Fibroblast of skin of scalp (primary cell): ENCODE measurements at places on chromosomes 4 and X.
A peak's percentile ranks its signal among the peaks of the same experiment; 100 is the strongest.

GRCh38 chr4:7266525-7267292 lies 74.4 kb downstream of the SORCS2 start:
- DNase-seq = peak; percentile 96

DNA sequence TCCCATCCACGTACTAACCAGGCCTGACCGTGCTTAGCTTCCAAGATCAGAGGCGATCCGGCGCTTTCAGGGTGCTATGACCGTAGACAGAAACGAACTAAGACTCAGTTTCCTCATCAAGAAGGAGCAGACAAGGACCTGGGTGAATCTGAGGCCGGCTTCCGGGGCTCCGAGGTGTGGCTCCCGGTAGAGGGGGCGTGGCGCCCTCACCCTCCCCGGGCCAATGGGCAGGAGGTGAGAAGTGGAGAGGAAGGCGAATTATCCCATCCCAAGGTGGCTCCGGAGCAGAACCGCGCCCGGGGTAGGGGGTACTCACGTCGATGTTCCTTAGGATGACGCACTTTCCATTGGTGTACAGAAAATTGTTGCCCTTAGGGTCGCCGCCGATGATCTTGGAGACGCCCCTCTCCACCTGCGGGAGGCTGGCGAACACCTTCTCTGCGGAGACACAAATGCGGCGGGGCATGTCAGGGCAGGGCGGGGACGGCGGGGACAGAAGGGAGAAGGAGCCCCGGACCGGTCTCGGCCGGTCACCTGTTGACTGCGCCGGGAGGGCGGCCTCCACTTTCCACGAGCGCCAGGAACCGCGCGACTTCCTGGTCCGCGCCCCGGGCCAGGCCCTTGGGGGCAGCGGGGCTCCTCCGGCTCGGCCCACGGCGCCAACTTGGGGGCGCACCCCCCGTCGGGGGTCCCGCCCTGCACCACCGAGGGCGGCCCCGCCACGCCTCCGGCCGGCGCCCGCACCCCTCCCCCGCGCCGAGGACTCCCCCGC lies 616 bp downstream of the WDR1 start:
- peak; percentile 40 for DNase-seq

GRCh38 chrX:30874851-30875250 lies 14.2 kb downstream of the TAB3 start:
- no peak for DNase-seq

DNA sequence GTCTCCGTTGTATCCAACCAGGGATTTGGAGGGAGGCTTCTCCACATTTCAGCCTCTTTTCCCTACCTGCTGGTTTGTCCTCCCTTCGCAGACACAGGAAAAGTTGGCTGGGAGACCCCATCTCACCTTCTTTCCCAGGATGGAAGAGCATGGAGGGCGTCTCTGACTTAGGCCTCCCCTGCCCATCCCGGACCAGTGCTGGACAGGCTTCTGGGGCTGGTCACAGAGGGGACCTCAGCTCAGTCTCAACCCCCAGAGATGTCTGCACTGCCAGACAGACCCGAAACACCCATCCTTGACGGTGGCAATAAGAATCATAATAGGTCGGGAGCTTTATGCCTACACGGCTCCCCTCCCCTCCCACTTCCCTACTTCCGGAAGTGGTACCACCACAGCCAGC lies 1.6 kb downstream of the WFS1 start:
- no peak for DNase-seq

GRCh38 chrX:2266445-2267349 lies 234.1 kb downstream of the DHRSX start:
- DNase-seq = no peak

GRCh38 chr4:76600447-76600846 lies 165.4 kb downstream of the SHROOM3 start:
- DNase-seq = no peak

GRCh38 chr4:123616951-123617461 lies 220.4 kb downstream of the SPRY1 start:
- DNase-seq = peak; percentile 31

DNA sequence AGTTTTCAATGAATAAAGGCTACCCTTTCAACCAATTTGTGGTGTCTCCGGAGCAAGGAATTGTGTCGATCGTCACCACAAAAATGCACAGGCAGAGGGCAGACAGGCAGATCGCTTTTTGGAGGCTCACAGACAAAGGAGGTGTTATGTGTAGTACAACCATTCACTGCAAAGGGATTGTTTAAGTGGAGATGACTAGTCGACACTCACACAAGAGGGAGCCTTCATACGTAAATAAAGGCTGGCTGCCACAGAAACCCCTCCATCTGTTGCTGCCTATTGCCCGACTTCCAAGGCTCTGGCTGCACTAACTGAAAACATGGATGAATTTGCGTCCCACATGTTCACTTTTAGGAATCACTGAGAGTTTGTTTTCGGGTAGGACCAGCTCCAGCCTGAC lies 281.1 kb downstream of the NKX6-1 start:
- DNase-seq = no peak

GRCh38 chrX:101290957-101291603 lies at the start of gene TAF7L:
Gene TAF7L (minus strand): TSS chrX:101291334. CDS start chrX:101287543, 3,791 bp downstream.
- DNase-seq = peak; percentile 8

GRCh38 chrX:150983521-150984168 lies 510 bp downstream of the HMGB3 start:
- no peak for DNase-seq

- DNase-seq = no peak
Observed at GRCh38 chr4:108175966-108176365, 7.2 kb upstream of the LEF1 start.

- peak; percentile 83 for DNase-seq
Observed at GRCh38 chr4:141020801-141021261, 112.4 kb downstream of the RNF150 start.

DNA sequence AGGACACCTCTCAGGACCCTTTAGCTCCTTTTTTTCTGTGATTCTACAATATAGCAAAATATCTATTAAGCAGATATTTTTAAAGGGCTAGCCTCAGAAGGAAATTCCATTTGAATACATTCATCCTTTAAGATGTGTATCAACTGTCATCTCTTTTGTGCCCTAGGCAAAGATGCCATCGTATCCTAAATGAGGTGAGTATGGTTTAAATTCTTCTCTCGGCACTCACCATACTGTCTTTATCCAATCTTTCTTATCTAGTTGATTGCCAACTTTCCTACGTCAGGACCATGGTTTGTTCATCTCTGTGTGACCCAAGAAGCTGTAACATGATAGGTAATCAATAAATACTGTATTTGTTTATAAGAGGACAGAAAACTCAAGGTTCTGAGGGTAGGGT lies 176.0 kb downstream of the LDB2 start:
- DNase-seq = no peak

DNA sequence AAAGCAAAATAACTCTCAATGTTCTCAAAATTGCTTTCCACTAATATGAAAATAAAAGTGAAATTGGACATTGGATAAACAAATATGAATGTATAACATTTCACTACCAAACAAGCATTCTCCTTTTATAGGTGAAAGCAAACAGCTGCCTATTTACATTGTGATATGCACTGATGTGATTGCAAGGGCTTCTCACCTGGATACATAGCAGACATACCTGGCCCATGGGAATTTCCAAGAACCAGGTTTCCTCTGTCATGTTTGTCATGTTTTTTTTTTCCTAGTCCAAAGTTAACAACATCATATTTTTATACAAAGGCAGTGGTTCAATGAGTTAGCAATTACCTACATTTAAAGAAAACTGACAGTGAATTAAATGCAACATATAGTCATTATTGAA lies 228.5 kb downstream of the ANKRD50 start:
- no peak for DNase-seq

DNA sequence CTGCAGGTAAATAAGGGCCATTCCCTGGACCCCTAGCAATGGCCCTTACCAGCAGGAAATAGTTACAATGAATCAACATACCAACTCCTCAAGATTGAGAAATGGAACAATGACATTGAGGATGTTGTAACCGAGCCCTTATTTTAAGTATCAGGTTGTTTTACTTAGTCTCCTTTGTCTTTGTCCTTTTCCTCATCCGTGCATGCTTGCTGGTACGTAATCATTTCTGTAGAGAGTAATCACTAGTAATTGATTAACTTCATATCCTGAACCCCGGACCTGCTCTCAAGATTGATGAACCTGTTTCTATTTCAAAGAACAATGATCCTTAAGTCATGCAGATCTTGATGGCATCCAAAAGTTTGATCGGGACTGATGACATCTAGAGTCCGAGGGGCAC lies 98.6 kb upstream of the LANCL3 start:
- DNase-seq = no peak

- DNase-seq = no peak
Observed at GRCh38 chrX:9983846-9984245, 16.7 kb downstream of the CLDN34 start.

DNA sequence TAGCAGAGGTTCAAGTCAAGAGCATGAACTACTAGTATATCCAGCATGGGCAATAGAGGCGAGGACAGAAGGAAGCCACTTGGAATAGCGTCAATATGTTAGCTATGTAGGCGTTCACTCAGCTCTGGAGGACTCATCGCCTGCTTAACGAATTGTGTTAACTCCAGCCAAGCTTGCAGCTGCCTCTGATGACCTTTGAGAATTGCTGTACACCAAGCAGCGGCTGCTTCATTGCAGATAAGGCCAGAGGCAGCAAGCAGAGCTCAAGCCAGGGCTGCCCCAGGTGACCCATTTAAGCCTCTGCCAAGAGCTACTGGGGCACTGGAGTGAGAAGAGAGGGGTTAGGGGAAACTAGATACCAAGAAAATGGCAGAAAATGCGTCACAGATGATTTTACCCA lies 160.2 kb upstream of the IGFBP7 start:
- DNase-seq = no peak

DNA sequence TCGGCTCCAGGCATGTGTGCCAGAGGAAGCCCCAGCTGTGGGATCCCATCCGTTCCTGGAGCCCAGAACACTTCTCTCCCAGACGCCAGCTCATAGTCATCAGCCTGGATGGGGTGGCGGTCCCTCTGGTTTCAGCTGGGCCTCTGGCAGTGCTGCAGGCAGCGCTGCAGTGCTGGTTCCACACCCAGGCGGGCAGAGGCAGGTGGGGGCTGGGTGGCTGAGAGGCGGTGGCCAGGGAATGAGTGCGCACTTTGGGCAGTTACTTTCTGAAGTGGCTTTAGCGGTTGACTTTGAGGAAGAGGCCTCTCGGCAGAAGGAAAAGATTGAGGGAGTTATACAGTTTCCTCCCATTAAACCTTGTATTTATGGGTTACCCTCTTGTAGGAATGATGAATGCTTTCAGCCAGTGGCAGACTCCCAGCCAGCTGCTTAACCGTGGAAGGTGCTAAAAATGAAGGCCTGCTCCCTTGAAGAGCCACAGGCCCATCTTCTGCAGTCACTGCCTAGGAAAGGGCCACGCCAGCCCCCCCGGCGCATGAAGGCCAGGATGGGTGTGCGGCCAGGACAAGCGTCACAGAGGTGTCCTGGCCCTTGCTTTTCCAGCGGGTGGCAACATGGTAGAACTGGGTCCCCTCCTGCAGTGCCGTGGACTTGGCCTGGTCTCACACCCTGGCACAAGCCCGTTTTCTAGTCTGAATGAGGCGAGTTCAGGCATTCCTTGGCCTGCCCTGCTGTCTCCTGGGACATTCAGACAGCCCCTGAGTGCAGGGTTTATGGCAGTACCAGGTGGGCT lies 9.9 kb downstream of the TADA2B start:
- DNase-seq = no peak
